ENCODE measurements at places on chromosomes 3 and 15.

GRCh38 chr15:52018693-52019393, at the start of gene MAPK6:
TSS of gene MAPK6 (plus strand) at chr15:52019219. CDS start at chr15:52046461, 27,242 bp downstream.
- DNase-seq = peak; percentile 83

DNA sequence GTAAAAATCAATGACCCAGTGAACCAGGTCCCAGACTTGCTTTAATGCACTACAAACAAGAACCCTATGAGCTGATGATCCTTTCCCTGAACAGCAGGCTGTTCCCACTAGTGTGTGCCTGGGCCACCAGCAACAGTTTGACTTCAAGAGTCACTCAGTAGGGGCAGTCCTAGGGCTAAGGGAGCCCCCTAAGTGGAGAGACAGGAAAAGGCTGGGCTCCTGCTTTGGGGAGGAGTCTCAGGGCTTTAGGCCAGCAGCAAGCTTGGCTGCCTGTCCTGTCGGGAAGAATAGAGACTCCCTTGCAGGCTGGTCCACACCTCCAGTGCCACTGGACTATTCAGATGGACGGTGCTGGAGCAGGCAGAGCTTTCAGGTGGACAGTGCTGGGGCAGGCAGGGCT, 29.4 kb upstream of the ADCY5 start:
- DNase-seq = no peak

DNA sequence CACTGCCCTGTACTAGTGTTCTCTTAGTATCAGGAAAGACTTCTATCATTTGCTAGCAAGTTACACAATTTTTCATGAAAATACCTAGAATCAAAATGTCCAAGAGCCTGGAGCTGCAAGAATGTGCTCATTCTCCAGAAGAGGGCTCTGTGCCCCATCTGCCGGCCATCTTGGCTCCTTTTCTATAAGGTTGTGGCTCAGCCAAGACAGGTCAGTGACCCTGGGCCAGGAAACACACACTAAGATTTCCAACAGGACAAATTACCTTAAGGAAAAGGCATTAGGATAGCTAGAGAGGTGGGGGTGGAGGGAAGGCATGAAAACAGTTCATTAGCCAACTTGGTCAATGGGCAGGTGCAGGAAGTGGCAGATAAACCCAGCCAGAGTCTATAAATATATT, 20.7 kb downstream of the TIMP4 start:
- peak; percentile 31 for DNase-seq

DNA sequence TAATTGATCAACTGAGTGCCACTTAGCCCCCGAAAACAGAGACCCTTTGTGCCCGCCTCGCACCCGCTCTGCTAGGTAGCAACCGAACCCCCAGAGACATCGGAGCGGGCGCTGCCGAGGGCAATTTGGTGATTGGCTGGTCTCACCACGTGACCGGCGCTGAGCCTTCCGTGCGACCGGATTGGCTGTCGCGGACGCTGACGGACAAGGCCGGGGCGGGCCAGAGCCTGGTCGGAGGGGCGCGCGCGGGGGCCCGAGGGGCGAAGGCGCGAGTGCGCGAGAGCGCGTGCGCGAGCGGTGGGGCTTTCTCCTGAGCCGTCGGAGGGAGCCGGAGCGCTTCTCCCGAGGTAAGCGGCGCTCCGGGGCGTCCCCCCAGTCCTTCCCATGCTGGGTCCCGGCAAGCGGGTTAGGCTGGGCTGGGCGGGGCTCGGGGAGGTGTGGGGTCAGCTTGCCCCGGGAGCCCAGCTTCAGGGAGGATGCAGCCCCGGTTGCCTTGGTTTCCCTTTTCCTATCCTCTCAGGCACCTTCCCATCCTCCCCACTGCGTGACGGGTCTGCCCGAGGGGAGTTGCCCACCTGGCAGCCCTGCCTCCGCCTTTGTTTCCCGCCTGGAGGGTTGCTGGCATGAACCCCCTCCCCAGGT, at the start of gene TMEM108:
TMEM108 (plus strand) TSS at position 303 of the 642 bp plus-strand sequence.
- DNase-seq = no peak

DNA sequence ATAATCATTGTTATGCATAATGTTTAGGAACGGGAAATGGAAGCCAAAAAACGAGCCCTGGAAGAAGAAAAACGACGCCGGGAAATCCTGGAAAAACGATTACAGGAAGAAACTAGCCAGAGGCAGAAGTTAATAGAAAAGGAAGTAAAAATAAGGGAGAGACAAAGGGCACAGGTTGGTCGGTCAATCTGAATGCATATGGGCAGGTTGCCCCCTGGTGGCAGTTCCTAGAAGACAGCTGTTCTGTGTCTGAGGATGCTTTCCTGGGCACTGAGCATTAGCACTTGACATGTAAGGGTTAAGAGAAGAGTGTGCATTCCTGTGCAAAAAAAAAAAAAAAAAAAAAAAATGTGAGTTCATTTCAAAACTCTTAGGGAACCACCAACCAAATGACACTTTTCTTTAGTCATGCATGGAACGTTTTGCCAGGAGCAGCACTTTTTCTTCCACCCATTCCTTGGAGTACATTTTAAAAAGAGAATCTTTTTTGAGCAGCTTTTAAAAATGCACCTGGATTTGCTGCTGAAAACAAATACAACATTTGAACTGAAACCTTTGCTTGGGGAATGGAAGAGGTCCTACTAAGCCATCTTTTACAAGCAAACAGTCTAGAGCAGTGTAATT, 11.1 kb upstream of the ABHD10 start:
- peak; percentile 91 for DNase-seq

DNA sequence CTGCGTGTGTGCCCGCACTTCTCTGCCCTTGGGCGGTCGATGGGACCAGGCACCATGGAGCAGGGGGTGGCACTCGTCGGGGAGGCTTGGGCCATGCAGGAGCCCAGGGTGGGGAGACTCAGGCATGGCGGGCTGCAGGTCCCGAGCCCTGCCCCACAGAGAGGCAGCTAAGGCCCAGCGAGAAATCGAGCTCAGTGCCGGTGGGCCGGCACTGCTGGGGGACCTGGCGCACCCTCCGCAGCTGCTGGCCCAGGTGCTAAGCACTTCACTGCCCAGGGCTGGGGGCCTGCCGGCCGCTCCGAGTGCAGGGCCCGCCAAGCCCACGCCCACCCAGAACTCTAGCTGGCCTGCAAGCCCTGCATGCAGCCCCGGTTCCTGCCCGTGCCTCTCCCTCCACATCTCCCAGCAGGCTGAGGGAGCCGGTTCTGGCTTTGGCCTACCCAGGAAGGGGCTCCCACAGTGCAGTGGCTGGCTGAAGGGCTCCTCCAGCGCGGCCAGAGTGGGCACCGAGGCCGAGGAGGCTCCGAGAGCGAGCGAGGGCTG, 553 bp upstream of the RTP4 start:
- DNase-seq = no peak

DNA sequence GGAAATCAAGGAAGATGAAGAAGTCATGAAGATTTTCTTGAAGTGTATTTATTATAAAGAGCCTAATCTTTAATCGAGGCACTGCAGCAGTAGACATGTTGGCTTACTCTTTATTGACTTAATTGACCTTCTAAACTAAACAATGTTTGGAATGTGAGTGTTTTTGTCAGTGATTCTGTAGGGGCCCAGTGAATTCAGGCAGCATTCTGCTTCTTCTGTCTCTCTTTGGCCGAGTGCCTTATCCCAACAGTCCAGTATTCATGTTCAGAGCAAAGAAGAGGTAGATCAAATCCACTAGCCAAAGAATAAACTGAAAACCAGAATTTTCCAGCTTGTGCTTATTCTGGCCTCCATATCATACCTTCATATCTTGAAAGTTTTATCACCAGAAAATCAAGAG, 55.7 kb downstream of the RLBP1 start:
- no peak for DNase-seq

- no peak for DNase-seq
Measured at GRCh38 chr3:123813876-123814275, 70.3 kb downstream of the MYLK start.

DNA sequence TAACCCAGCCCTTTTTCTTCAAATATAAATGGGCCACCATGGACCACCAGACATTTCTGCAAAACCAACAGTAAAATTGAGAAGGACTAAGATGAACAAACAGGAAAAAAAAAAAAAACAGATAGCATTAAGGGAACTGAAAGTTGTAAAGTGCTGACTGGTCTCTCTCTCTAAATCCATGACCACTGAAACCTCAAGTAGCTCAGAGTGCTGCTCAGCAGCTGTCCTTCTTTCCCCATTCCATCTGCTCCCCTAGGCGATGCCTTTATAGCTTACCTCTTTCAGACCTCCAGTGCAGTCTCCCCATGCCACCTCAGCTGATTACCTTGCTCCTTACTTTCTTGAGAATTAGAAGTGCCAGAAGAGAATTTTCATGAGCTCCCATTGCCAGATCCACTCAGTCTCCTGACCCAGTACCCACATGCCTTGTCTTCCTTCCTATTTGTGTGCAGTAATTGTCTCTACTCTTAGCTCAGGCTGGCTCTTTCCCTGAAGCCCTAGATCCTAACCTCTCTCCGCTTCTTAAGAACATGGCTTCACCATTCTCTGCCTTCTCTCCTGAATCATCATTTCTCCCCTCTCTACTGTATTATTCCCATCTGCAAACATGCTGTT, 23.9 kb upstream of the XIRP1 start:
- DNase-seq = peak; percentile 48

DNA sequence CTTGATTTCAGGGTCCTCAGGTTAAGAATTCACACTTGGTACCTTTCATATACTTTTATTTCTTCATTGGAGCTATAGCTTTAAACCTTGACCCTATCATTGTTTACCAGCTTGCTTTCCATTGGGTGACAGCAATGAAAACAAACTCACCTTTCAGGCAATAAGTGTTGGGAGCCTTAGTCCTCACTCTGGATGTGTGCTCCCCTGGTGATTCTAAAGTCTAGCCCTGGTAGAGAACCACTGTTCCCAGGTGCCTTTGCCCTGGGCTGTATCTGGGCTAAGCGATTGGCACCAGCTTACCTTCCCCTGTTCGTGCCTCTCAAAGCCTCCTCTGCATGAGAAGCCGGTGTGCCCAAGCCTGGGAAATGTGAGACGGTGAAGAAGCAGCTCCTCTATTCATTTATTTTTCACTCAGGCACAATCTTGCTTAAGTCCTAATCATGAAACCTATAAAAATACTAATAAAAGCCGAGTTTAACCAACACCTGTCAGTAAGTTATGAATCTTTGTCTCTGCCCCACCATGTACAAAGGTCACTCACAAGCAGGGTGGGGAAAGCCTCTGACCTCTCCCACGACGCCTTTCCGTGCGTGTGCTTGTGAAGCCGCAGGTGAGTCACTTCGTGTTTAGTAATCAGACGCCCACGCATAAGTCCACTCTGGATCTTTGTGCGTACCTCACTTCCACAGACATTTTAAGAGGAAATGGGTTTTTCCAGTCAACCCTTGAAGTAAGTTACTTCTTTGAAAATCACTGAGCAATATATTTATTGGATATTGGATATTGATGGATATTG, 12.8 kb upstream of the ARRDC4 start:
- no peak for DNase-seq

- DNase-seq = peak; percentile 97
Measured at GRCh38 chr3:129233538-129233937, 15.9 kb upstream of the COPG1 start.

DNA sequence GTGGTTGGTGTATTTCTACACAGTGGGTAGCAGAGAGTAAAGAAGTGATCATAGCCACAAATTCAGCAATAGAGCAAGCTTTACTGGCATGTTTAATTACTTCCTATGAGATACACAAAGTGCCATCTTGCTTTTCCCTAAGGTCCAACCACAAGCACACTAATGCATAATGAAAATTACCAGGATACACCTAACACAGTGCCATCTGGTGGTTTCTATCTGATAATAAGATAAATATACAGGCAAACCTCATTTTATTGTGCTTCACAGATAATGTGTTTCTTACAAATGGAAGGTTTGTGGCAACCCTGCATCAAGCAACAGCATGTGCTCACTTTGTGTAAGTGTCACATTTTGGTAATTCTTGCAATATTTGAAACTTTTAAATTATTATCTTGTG, 223.0 kb downstream of the NSUN3 start:
- peak; percentile 10 for DNase-seq

GRCh38 chr15:40454904-40455391, 14.2 kb downstream of the BAHD1 start:
- DNase-seq = no peak

DNA sequence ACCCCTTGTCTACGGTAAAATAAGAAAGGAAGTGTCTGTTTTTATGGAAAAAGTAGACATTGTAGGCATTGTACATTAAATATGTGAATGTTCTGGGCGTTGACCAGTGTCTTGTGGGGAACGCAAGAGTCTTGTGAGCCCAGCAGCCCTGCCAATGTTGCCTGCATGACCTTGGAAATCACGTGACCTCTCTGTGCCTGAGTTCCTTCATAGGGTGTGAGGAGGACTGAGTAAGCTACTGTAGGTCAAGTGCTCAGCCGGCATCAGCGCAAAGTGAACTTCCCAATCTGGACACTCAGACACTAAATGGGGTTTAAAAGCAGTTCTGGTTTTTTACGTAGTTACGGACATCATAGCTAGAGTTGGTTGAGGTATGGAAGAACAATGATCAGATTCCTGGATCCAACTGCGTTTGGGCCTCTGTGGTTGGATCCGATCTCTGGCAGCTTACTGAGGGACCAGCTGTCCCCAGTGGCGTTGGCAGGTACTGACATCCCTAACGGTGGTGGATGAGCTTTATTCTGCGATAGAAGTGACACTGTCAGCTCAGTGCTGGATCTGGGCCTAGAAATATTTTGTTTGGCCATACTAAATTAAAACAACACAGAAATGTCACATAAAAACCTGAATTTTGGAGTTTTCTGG, 63.8 kb downstream of the SPSB4 start:
- peak; percentile 20 for DNase-seq

DNA sequence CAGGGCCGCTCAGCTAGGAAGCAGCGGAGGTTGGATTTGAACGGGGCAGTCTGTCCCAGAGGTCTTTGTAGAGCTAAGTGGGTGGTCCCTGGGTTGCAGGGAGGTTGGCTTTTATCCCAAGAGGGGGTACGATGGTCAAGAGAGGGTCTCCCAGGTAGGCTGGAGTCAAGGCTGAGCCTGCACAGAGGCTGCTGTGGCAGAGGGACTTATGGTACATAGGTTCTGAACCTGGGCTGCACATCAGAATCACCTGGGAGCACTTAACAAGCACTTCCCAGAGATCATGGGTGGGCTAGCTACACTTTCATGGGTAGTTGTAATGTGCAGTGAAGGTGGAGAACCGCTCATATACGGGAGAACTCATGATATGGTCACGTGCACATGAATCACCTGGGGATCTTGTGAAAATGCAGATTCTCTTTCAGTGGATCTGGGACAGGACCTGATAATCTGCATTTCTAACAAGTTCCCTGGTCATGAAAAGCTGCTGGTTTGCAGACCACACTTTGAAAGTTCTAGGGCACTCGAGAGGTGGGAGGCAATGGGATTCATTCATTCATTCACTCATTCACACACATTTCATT, 2.9 kb upstream of the RASGRF1 start:
- no peak for DNase-seq

All from Kasumi-1 (cell line).